Stimulated activated CD4-positive, alpha-beta T cell treated with anti-CD3 and anti-CD28 coated beads, Interleukin-2, amount 100 ng/mL, for 4 hours (primary cell): ENCODE measurements at places on chromosomes 5 and 9.

GRCh38 chr9:33415501-33416038, 13.2 kb upstream of the AQP7 start:
- DNase-seq, result peak; percentile 63

GRCh38 chr5:91352831-91353695, 30.1 kb downstream of the ARRDC3 start:
- no peak for DNase-seq

DNA sequence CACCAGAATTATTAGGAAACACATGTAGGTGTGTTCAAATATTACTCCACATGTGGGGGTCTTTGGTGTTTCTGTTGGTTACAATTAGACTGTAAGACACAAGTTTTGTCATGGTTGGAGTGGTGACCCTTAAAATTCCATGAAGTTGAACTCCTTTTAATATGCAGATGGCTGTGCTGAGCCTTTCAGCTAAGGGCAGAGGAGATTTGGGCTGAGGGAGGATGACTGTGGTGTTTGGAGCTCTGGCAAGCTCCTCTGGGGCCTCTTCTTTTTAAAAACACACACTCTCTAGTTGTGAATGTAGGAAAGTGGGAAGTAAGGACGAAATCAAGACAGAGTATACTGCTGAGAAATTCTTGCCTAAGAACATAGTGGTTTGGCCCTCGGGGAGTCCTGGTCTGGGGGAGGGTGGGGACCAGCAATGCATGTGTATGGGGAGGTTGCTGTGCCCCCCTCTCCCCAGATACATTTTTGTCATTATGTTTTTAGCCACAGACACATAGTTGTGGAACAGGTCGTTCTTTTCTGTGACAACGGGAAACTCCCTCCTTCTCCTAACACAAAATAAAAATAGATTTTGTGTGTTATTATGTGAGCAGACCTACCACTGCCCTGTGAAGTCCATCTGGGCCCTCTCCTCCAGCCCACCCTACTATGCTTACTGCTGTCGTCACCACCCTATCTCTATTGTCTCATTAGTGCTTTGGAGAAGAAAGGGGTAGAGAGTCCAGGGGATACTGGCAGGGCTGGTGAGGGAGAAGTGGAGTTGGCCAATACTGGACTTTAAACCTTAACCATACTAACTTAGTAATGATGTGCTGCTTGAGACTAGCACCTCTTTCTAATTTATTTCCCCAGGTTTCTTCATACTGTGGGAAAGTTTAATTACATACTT, 10.0 kb downstream of the SMARCA2 start:
- no peak for DNase-seq

DNA sequence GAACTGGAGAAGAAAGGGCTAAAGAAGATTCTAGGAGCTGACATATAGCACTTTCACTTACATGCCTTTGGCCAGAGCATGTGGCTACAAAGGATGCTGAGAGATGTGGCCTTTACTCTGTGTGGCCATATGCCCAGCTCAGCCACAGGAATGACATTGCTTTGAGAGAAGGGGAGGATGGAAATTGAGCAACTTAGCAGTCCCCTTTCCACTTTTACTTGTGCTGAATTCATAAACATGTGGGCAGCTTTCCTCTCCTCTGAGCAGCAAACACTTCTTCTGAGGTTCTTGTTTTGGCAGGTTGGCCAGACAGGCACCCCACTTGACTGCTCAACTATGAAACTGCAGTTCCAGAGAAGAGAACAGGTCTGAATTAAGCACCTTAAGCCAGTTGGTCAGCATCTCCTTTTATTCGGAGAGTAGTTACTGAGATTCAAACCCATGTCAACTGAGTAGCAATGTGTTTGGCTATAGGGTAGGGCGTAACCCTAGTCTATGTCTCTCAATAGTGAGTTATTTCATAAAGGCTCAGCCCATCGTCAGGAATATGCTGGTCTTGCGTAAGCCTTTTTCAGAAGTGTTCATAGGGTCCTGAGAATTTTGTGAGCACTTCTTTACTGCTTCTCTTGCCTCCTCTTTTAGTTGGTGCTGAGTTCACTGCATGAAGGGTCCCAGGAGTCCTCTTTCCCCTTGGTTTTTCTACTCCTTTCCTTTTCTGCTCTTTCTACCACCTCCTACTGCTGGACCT, 134.5 kb downstream of the PALM2AKAP2 start:
- DNase-seq, result no peak

GRCh38 chr5:67065237-67065636, 131.4 kb downstream of the CD180 start:
- DNase-seq, result no peak

DNA sequence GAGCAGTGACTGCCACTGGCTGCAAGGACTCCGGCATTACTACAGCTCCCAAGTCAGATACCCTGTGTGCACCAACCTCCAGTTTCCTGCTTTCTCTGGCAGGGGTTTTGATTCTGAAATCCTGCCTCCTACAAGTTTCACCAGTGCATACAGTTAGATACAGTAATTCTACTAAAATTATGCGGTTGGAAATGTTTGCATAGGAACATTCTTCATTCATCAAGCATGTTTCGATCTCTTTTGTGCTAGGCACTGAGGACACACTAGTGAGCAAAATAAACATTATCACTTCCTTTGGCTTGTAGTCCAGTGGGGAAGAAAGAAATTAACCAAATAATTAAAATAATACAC, 152.2 kb downstream of the TMEM167A start:
- DNase-seq, result no peak

DNA sequence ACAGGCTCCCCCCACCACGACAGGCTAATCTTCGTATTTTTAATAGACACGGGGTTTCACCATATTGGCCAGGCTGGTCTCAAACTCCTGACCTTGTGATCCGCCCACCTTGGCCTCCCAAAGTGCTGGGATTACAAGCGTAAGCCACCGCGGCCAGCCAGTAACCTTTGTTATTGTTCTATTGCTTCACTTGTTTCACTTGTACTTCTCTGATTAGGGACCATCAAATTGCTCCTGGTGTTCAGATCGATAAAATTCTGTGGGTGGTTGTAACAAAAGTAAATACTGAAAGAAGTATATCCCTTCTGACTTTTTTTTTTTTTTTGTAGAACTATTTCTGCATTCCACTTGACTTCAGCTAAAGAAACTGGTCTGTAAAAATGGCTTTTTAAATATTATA, 445.5 kb upstream of the CDH10 start:
- DNase-seq, result no peak

GRCh38 chr9:125977223-125977622, 230.1 kb downstream of the PBX3 start:
- no peak for DNase-seq

GRCh38 chr5:150035139-150035895, 34.8 kb downstream of the HMGXB3 start:
- no peak for DNase-seq

- no peak for DNase-seq
Measured at GRCh38 chr5:140025736-140026135, 17.4 kb downstream of the NRG2 start.

- DNase-seq, result no peak
Measured at GRCh38 chr5:44619875-44620610, 188.7 kb upstream of the MRPS30 start.

- DNase-seq, result no peak
Measured at GRCh38 chr5:146836226-146836842, 42.2 kb downstream of the PPP2R2B start.

DNA sequence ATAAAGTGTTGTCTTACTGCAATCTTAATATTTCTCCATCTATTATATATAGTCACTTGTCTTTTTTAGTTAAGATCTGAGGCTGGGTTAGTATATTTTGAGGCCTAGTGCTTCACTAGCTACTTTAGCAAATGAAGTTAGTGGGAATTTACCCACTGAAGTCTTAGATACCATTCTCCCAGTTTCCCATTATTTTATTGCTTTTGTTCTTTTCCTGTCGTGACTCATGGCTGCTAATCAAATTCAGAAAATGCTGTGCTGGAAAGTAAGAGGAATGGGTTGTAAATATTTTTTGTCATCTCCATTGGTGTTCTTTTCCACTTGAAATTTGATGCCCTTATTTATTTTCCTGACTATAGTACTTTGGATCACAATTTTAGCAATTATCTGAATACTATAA, 14.2 kb downstream of the TCERG1 start:
- no peak for DNase-seq

GRCh38 chr5:74122175-74122574, 496.2 kb downstream of the ARHGEF28 start:
- DNase-seq, result no peak

DNA sequence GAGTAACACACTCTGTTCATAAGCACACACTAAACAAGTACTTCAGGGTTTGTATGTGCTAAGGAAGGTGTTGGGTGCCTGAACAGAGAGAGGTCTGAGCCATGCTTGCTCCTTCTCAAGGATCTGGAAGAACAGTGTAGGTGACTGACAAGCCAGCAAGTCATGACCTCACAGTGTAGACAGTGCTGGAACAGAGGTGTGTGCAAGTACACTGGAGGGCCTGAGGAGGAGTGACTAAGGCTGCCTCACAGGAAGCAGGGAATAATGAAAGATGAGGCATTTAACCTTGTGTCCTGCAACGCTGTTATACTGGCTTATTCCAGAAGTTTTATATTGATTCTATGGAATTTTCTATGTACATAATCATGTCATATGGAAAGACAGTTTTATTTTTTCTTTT, 83.9 kb downstream of the TMEM174 start:
- no peak for DNase-seq

GRCh38 chr9:79369676-79370075, 202.1 kb upstream of the TLE4 start:
- no peak for DNase-seq

DNA sequence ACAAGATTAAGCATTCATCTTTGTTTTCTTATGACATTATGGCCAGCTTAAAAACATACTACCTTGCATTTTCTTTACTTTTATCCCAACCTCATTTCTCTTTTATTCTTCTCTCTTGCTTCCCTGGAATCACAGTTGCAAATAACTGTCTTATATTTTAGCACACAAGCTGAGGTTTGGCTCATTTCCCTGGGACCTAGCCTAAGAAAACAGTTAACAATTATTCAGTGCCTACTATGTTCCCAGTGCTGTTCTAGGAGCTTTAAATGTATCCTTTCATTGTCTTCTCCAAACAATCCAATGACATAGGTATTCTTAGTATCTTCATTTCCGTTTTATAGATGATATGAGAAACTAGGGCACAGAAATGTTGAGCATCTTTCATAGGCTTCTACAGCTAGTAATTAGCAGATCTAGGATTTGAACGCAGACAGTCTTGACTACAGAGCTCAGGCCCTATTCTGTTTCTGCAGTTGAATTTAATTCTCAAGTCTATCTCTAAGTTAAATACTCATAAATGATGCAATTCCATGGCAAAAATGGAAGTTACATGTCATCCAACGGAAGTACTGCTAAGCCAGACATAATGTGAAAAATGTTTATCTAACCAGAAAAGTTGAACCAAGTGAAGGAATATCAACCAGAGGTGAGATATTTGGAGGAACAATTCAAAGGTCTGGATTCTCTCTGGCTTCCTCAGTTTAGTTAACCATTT, 52.3 kb upstream of the MTAP start:
- no peak for DNase-seq
